ENCODE measurements at places on chromosomes 4 and X. TPM values are rescaled to one million over a fixed set of nuclear protein-coding genes. Genes with fewer than 3 reads are reported as not detected.
A peak's percentile ranks its signal among the peaks of the same experiment; 100 is the strongest.

Gene PLAC8
- total RNA-seq = 182 TPM

Gene TAF7L
- total RNA-seq = not detected

Gene ART3
- total RNA-seq = not detected

Gene MMRN1
- 6.5 TPM for total RNA-seq

Gene REELD1
- total RNA-seq = 0.32 TPM

Gene MUC7
- not detected for total RNA-seq

Gene BEX2
- 24.6 TPM for total RNA-seq

Gene EDA
- 5.9 TPM for total RNA-seq

Gene MAGEA4
- not detected for total RNA-seq

DNA sequence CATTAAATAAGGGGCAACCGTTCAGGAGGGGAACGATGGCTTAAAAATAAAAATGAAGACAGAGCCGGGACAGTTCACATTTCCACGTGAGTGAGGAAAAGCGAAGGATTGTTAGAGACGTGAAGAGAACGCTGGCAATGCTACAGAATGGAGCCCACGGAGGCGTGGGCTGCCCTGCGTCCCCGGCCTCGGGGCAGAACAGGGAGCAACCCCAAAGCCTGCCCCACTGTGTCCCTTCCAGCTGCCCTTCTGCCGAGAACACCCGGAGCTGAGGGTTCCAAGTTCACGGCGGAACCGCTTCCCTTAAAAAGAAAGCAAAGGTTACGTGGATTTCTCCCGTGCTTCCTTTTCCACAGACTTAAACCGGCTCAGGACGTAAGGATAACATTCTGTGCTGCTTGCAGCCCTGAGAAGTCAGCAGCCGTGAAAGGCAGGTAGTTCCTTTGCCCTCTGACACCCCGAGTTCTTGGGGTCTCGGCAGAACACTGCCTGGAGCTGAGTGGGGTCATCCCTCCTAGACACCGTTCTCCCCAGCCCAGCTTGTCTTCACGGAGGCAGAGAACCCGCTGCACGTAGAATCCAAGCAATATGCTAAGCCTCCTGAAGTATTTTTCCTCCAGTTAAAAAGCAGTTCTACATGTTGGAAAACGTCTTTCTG is 14.2 kb downstream of the DHRSX start:
- no peak for DNase-seq

DNA sequence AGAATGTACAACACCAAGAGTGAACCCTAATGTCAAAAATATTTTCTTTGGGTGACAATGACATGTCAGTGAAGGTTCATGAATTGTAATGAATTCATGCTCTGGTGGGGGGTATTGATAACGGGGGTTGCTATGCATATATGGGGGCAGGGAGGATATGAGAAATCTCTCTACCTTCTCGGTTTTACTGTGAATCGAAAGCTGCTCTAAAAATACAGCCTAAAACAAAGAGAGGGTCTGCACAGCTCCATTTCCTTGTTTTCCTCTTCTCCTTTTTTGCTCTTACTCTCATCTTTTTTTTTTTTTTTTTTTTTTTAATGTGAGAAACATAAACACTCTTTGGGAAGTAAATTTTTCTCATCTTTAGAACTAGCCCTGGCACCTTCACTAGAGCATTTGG is 85.8 kb downstream of the DCTD start:
- no peak for DNase-seq

DNA sequence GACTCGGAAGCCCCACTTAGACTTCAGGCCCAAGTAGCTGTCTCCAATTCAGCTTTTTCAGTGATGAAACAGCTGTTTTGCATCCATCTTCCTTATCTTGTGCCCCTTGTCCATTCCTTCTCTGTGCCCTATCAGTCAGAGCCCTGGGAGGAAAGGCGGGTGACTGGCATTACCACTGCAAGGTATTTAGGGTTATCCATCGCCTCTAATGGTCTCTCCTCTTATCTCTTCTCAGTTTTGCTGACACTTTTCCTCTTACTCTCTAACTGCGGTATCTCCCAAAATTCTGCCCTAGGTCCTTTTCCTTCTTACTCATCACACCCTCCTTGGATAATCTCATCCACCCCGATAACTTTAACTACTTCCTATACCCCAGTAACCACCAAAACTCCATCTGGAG is 13.7 kb downstream of the GAB3 start:
- no peak for DNase-seq

DNA sequence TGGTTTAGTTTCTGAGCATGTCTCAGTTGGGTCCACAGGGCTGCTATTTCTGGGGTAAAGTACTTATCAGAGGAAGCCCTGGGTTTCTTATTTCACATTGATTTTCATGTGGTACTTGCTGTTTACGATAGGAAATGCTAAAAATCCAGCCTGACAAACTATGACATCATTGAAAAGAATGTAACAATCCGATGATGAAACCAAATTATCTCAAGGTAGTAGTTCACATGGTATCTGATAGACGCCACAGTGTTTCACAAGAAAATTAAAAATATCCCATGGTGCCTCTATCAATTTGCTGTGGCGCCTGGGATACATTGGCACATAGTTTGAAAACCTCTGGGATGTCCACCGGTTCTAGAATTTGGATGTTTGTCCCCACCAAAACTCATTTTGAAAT is 418.9 kb upstream of the RPS6KA3 start:
- DNase-seq = no peak

DNA sequence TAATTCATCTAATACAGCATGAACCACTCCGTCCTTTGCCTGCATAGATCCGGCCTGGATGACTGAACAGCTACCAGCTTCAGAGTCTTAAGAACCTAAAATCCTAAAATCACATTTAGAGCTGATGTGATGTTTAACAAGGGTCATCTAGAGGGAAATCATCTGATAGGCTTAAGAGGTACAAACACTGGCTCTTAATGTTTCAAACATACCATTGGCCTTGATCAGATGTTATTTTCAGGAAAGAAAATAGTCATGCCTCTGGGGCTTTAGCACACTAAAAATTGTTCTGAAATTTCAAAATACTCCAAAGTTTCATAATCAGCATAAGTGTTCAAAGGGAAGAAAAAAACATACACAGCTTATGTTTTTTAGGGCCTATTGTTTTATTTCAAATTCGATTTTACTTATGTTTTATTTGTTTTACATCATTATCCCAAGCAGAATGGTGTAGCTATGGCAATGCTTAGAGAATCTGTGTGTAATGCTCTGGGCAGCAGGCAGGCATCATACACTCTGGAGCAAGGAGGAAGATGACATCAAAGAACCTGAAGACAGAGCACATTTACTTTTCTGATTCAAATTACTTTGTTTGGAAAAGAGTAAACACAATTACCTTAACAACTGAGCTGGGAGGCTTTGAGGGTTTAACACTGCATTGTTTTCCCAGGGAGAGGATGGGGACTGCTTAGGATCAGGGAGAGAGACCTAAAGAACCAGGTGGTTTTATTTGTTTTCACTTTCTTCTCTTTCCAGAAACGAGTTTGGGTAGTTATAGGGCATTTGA is 25.3 kb upstream of the LEF1 start:
- DNase-seq = no peak

DNA sequence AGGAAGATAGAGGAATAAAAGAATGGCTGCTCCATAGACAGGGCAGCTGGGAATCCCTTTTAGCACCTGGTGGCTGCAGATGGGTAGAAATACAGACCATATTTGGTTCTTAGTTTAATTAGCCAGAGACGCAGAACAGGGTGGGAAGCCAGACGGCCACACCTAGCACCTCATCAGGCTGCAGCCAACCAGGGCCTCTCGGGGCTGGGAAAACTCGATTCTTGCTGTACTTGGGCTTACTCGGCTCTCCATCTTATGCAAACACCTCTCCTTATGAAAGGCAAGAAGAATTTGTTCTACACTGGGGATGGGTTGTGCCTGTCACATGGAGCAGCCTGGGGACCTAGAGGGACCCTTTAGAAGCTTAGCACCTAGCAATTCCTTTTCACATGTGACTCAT is 19.7 kb downstream of the IRAK1 start:
- DNase-seq = no peak

- DNase-seq = no peak
Observed at GRCh38 chrX:37420756-37421155, 71.6 kb downstream of the PRRG1 start.

DNA sequence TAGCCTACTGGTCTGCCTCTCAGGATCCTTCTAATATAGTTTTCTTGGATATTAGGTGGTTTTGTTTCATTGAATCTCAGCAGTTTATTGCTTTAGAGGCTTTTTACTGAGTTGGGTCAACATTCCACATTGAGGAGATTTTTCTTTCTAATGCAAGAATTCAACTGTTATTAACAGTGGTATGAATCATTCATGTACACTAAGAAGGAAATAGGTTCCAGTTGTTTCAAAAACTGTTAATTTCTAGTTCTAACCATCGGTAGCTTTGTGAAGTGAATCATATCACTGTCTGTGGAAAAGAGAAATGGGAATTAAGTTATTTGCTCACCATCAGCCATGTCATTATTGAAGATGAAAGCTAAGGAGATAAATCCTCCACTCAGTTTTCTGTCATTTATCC is 331.5 kb downstream of the RPA4 start:
- no peak for DNase-seq

DNA sequence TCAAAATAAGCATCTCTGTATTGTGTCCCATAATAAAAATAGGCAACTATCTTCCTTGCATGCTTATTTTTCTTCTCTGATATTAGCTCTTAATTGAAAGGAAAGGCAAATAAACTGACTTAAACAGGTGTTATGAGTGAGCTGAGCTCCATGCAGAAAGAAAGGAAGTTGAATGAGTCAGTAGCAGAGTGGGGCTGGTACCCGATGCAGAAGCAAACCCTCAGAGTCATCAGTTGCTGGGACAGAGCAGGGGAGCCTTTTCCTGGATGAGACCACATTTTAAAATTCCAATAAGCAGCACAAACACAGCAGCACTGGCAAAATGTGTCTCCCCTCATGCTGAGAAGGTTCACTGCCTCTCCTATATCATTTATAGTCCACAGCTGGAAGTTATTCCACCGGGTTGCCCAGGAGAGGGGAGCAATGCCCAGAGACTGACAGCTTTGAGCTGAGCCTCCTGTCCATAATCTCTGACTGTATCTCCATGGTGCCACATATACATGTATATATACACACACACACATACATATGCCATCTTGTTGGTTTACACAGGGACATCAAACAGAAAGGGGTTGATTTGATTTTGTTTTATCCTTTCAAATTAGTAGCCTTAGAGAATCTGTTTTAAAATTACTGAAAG is 274.3 kb upstream of the PPARGC1A start:
- DNase-seq = no peak

GRCh38 chr4:7512428-7512827 is 77.7 kb upstream of the PSAPL1 start:
- DNase-seq = no peak

- no peak for DNase-seq
Observed at GRCh38 chr4:40185830-40186664, 10.8 kb upstream of the RHOH start.

GRCh38 chr4:88457307-88458103 is 586 bp downstream of the HERC5 start:
- no peak for DNase-seq

GRCh38 chr4:126372634-126373033 is 1057.9 kb downstream of the FAT4 start:
- DNase-seq = no peak

DNA sequence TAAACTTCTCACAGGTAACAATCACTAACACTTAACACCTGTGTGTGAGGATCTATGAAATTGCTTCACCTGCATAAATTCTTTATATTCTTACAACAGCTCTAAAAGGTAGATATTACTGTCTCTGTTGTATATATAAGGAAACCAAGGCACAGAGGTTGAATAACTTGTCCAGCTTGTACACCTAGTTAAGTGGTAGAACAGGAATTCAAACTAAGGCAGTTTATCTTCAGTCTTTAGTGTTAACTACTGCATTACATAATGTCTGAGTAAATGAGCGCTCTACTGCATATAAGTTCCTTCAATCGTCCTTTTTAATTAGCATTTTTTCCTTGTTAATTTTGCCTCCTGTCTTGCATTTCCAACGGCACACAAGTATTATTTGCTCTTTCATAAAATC is 15.0 kb downstream of the USP9X start:
- DNase-seq = no peak

DNA sequence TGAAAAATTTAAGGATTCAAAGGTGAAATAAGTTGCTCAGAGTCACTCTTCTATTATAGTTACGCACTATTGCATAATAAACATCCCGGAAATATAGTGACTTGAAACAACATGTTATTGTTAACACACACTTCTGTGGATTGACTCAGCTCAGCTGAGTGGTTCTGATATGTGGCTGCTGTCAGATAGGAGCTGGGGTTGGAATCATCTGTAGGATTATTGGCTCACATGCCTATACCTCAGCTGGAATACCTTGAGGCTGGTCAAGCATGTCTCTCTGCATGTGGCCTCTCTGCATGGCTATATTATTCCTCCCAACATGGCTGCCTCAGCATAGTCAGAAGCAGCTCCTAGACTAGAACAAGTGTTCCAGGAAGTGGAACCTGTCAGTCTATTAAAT is 486.7 kb upstream of the MAGEB2 start:
- DNase-seq = no peak

DNA sequence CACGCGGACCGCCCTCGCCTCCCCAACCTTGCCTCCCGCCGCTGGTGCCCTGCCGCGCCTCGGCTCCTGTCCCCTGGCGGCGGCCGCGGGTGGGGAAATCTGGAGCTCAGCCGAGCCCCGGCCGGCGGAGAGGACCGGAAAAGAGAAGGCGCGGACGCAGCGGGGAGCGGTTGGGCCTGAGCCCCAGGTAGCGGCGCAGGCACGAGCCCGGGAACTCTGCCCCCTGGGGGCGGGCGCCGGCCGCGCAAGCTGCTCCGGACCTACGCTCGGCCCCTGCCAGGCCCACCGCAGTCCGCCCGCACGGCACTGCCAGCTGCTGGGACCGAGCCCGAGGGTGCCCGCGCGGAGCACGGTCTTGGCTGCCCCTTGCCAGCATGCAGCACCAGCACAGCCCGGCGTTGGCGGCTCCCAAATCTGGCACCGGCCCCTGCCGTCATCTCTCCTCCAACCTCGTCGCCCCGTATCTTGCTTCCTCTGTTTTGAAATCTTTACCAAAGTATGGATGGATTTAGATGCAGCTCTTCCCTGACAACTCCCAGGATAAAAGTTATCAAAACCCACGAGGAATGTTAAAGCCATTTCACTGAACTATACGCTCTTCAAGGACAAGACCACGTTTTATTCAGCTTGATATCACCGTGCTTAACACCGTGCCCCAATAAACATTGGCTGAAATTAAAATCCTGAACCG is at the start of gene PRSS12:
TSS of gene PRSS12 (minus strand) at position 161 of the 691 bp plus-strand sequence. CDS start 283 bp downstream, outside the sequence.
- peak; percentile 31 for DNase-seq

- DNase-seq = no peak
Observed at GRCh38 chrX:83845397-83845796, 15.5 kb upstream of the CYLC1 start.

- no peak for DNase-seq
Observed at GRCh38 chr4:186298031-186298647, 32.1 kb downstream of the F11 start.
